ENCODE measurements at places on chromosomes 5 and 9.

- DNase-seq, result no peak
Measured at GRCh38 chr5:89377767-89378455, 494.9 kb upstream of the MEF2C start.

DNA sequence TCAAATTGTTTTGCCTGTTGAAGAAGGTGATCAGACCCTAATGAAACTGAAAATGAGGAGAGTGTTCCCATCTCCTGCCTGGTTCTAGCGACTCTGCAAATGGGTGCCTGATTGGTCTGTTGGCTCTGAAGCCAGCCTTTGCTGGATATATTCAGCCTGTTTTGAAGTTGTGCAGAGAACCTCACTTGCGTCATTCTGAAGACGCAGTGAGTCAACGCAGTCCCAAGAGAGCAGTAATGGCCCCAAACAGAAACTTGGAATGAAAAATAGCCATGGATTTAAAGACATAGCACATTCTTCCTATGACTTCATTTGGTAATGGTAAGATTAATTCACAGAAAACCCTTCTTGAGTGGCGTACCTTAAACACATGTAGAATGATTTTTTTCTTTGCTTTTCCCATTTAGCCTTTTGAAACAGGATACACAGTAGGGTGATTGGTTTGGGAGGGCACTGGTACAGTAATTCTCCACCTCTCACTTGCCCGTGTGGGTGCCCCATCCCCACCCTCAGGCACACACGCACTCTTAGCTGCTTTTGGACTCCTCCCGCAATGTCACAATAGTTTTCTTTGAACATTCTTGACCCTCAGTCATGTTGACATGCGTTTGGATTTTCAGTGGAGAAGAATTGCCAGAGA, 54.1 kb upstream of the ABL1 start:
- DNase-seq, result no peak

DNA sequence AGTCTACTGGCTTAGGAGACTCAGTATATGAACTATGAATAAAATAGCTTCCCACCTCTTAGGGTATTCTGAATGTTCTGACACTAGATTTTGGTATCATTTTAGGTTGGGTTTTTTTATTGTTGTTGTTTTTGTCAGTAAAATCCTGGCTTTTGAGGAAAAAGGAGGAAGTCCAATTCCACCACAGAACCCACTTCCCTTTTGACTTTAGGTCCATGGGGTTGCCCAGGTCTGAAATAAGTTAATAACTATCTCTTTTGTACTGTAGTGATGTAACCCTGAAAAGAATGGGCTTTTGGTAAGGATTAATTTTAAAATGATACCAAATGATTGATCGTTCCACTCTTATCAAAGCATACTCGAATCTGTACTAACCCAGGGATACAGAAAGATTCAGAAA, 29.1 kb upstream of the IL12B start:
- DNase-seq, result no peak

- DNase-seq, result no peak
Measured at GRCh38 chr5:168227001-168227400, 64.4 kb upstream of the WWC1 start.

- peak; percentile 39 for DNase-seq
Measured at GRCh38 chr9:86637515-86637914, 283.3 kb upstream of the TUT7 start.

GRCh38 chr5:109448838-109449237, 39.1 kb upstream of the PJA2 start:
- DNase-seq, result no peak

GRCh38 chr5:142785206-142785605, 15.0 kb downstream of the ARHGAP26 start:
- DNase-seq, result no peak

DNA sequence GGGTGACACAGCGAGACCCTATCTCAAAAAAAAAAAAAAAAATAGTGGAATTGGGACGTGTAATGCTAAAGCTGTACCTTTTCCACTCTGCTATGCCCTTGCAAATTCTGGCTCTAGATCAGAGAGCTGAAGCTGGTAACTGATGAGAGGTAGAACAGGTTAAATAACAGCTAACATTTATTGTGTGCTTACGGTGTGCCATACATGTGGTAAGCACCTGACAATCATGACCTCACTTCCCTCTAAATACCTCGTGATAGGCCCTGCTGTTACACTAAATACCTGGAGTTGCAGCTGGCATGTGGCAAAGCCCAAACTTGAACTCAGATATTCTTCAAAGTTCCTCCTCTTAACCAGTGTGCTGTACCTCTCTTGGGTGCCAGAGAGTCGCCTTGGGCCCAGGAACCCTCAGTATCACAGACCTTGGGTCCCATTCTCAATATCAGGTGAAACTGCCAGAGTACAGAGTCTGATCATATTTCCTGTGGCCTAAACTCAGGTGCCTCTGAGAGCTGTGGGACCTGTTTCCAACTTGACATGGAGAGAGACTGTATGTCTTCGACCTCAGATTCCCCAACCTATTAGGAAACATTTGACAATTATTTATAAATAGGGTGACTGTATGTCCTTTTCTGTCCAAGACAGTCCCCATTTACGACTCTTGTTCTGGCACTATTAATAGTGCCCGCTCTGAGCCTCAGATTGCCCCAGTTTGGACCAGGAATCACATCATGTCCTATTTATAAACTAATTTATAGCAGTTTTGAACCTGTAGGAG, 4.8 kb downstream of the ARL10 start:
- DNase-seq, result no peak

DNA sequence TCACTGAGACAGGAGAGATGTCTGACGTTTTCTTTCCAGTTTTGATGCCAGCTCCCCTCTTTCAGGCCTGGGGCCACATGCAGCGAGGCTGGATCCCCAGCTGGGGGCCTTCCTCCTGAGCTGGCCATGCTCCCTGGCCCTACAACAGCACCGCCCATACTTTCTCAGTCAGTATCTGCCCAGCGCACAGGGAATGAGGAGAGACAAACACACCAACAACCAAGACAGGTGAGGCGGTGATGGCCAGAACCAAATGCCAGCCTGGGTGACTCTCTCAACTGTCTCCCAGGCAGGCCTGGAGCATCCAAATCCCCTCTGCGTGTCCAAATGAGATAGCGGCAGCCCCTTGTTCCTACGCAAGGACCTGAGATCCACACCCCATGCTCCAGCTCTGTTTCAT, 109.6 kb downstream of the ROR2 start:
- no peak for DNase-seq

DNA sequence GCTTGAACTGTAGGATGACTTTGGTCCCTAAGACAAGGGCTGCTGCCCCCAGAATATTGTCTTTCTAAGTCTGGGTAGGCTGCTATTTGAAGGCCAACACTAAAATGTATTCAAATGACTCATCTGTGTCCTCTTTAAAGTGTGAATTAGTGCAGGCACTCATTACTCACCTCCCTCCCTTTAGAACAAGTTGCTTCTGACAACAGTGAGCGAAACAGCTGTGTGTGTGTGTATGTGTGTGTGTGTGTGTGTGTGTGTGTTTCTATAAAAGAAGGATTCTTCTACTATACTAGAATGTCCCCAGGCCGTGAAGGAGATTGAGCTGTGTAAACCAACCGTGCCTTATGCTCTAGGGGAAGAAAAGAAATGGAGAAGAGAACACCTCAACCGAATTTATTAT, 1337.2 kb downstream of the PTPRD start:
- DNase-seq, result no peak

- DNase-seq, result no peak
Measured at GRCh38 chr5:124790301-124790894, 44.0 kb upstream of the ZNF608 start.

DNA sequence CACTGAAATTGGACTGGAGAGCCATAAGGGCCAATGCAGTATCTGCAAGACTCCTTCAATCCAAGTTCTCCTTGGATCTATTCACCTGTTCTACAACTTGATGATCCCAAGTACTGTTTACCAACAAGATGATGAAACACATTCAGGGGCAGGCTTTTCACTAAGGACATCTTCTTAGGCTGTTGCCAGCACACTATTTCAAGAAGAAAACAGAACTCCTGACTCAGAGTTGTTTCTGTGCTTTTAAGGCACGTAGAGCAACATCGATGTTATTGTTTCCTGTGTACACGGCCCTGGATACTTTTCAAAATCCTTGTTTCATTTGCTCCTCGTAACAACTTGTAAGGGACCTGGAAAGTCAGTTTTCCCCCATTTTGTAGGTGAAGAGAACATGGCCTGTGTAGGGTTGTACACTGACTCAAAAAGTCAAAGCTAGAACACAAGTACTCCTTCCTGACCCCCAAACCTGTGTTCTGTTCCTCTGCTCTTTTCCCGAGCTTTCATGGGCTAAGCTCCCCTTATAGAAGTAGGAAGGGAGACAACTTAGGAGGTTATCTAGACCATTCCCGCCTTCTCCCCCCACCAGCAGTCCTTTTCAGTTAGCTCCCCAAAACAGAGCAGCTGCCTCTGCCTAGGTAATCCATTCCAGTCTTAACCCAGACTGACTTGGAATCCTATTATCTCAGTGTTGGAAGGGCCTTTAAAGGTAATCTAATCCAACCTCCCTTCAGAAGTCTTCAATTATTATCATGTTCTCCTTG, 5.2 kb upstream of the MGAT1 start:
- DNase-seq, result no peak

GRCh38 chr5:76294573-76294972, 108.5 kb upstream of the IQGAP2 start:
- peak; percentile 8 for DNase-seq

DNA sequence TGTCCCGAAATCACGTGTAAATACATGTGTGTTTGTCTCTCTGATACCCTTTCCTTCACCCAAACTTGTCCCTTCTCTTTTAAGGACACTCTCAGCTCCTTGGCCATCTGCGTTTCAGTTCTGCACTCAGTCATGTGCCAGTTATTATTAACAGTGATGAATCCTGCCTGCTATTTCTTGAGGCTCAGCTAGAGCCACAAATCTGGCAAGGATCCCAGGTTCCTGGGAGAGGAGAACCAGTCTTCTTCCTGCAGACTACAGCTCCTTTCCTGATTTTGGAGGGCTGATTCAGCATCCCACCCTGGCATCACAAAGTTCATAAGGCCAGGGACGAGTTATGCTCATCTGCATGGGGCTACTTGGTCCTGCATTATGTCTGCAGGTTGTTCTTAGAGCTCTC, 5.6 kb downstream of the MAMDC2 start:
- DNase-seq, result no peak

GRCh38 chr5:132595624-132596023, 38.8 kb downstream of the RAD50 start:
- DNase-seq, result no peak

DNA sequence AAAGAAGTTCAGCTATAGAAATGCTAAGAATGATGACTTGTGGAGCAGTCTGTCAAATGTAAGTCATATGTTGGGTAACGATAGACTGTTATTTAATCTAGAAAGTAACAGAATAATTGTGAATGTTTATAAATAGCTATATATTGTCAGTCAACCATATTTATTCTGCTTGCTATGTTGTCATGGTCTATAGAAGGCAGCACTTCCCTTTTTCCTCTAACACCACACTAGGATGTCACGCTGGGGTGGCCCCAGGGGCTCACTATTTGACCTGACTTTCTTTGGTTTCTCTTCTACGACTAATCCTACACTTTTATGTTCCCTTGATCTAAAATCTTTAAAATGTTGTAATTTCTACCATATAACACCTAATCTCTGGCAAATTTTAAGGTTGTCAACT, 20.5 kb downstream of the ERAP2 start:
- DNase-seq, result no peak

- DNase-seq, result no peak
Measured at GRCh38 chr9:37209431-37210386, 89.3 kb downstream of the ZCCHC7 start.

DNA sequence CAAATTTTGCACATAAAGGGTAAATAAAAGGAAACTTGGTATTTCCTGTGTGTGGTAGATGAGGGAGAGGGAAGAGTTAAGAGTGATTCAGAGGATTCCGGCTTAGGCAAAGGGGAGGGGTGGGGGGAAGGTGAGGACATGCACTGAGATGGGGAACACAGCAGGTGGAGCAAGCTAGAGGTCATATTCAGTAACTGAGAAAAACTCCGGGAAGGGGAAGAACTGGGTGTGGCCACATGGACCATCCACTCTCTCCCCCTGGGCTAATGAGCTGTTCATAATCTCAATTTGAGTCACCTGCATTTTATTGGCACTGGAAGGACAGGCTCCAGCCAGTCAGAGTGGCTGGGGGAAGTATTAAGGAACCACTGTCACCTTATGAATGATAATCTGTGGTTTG, 45.1 kb upstream of the UGCG start:
- DNase-seq, result no peak

DNA sequence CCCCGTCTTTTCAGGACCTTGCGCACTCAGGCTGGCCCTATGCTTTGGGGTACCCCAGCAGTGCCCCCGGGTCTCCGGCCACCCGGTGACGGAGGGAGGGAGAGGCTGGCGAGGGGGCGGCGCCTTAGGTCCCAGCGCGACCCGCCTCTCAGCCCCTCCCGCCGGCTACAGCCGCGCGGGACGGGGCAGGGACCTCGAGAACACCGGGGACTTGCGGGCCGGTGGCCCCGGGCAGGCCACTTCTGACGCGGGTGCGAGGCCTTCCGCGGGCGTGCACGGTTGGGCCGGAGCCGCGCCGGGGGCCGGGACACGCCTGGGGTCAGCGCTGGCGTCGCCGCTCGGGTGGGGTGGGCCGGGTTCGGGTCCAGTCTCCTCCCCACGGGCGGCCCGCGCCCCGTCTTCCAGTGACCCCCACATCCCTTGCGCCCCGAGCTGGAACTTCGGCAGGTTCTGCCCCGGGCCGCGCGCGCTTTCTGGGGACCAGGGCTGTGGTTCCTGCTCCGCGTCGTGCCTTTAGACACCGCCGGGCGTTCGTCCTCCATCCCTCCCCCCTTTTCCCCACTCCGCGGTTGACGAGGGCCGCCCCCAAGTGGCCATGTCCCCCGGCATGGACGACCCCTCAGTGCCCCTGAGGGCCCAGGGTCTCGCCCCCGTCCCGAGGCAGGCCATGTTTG, 3.8 kb upstream of the SQSTM1 start:
- DNase-seq, result no peak

DNA sequence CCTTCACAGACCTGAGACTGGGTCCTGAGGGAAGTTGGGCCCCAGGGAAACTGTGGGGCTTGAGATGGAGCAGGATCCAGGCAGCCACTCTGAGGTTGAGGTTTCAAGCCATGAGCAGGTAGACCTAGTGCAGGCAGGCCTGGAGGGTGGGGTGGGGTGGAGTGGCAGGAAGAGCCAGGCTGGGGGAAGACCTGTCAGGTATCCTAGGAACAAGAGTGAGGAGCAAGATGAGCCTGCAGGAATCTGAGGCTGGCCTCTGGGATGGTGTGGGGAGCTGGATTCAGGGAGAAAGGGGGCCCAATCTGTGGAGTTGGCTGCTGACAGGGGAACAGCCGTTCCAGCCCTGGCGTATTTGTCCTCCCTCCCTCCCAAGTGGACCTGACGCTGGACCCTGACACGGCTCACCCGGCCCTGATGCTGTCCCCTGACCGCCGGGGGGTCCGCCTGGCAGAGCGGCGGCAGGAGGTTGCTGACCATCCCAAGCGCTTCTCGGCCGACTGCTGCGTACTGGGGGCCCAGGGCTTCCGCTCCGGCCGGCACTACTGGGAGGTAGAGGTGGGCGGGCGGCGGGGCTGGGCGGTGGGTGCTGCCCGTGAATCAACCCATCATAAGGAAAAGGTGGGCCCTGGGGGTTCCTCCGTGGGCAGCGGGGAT, 9.8 kb downstream of the RACK1 start:
- DNase-seq, result no peak

DNA sequence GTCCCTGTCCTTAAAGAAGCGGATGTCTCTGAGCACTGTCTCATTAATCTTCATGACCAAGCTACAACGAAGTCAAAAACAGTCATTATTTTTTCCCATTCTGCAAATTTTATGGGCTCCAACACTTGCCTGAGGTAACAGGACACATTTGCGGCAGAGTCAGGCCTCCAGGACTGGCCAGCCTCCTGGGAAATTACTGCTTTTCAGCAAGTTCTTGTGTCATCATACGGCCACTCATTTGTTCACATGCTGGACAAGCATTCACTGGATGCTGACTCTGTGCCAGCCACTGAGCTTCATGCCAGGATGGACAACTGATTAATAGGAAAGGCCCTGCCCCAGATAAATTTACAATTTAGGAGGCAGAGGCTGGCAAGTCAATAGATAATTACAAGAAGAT, 305.7 kb downstream of the ACTL7B start:
- no peak for DNase-seq
